ENCODE measurements at places on chromosomes 5 and 9.

DNA sequence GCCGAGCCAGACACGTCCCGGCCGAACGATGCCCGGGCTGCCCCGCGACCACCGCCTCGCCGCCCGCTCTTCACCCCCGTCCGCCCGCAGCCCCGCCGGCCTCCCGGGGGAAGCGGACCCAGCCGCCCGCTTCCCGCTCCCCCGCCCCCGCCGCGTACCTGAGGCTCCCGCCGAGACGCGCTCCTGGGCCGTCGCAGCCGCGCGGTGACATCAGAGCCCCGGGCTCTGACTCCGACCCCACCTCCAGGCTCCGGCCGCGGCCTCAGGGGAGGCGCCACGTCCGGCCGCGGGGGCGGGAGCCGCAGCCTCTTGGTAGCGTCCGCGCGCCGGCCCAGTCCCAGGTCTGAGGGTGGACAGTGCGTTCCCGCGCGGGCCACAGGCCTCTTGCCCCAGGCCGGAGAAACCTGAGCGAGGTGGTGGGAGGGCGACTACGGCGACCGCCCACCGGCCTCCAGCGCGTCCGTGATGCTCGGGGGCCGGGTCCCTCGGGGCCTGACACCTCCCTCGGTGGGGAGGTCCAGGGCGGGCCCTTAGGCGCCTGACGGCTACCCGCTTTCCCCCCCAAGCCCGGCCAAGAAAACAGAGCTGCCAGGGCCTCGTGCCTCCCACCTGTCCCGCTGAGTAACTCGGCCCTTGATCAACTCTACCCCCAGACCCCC lies at the start of gene SHROOM1:
Gene SHROOM1, minus strand, starts transcription at position 212 of the 659 bp plus-strand sequence. CDS start 4,507 bp downstream, outside the sequence.
- DNase-seq = no peak

- no peak for DNase-seq
Observed at GRCh38 chr9:134266418-134266817, 59.8 kb upstream of the RXRA start.

DNA sequence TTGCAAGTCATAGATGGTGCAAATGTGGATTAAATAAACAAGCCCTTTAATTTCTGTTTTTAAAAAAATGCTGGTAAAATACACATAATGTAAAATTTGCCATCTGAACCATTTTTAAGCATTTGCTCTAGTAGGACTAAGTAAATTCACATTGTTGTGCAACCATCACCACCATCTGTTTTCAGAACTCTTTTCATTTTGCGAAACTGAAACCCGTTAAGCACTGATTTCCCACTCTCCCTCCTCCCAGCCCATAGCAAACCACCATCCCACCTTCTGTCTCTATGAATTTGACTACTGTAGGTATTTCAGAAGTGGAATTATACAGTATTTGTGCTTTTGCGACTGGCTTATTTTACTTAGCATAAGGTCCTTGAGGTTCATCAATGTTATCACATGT lies 103.3 kb upstream of the CNTLN start:
- no peak for DNase-seq

- no peak for DNase-seq
Observed at GRCh38 chr5:111168608-111169007, 55.6 kb upstream of the CAMK4 start.

DNA sequence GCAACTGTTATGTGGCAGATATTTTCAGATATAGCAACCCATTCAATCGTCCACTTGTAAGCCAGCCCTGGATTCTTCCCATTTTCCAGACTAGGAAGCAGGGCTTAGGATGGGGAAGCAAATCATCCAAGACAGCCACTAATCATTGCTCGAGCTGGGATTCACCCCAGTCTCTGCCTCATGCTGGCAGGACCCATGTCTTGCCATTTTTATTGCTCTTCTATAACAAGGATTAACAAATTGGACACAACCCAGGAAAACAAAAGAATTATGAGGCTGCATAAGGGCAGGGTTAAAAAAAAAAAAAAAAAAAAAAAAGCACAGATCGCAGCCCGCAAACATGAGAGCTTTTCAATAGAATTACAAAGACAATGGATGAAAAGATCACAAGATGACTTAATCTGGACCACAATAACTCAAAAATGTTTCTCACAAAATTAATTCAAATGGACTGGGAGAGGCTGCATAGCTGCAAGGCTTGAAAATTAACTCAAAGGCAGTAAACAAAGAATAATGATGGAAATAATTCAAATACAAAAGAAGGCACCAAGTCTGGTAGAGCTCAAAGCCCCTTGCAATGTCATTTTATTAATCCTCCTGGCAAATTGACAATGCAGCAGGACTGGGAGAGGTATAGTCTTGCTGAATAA lies 40.7 kb downstream of the ASTN2 start:
- no peak for DNase-seq

- no peak for DNase-seq
Observed at GRCh38 chr5:44807269-44807668, 1.5 kb upstream of the MRPS30 start.

GRCh38 chr5:601771-602465 lies 10.2 kb upstream of the CEP72 start:
- no peak for DNase-seq

- no peak for DNase-seq
Observed at GRCh38 chr5:158917731-158918130, 182.0 kb downstream of the EBF1 start.

GRCh38 chr5:10310066-10310779 lies 2.5 kb upstream of the CMBL start:
- DNase-seq = no peak

DNA sequence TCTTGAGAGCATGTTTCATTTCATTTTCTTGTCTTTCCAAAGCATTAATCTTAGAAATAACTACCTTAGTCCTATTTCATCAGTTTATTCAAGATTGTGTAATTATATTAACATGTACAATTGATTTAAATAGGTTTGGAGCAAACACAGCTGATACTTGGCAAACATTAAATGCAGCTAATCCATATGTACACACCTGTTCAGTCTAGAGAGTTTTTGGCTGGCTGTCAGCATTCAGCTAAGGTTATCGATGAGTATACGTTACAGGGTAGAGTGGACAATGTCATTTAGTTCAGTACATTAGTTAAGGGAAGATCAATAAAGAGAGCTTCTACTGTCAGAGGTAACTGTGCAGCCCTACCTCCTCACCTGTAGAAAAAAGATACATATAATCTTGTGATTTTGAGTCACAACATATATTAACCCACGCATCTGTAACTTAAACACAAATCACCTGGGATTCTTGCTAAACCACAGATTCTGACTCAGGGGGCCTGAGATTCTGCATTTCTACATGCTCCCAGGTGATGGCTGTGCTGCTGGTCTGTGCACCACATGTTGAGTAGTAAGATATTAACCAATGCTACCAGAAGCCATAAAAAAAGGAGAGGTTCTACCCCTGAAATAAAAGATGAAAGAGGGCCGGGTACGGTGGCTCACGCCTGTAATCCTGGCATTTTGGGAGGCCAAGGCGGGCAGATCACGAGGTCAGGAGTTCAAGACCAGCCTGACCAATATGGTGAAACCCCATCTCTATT lies 34.1 kb upstream of the PCA3 start:
- DNase-seq = peak; percentile 97

- no peak for DNase-seq
Observed at GRCh38 chr5:43437062-43437660, 25.0 kb upstream of the CCL28 start.

- no peak for DNase-seq
Observed at GRCh38 chr9:36142510-36143244, 6.1 kb downstream of the GLIPR2 start.

- no peak for DNase-seq
Observed at GRCh38 chr9:97997330-97998276, 14.5 kb downstream of the ANP32B start.

- no peak for DNase-seq
Observed at GRCh38 chr9:100662122-100662521, 84.2 kb downstream of the CAVIN4 start.

GRCh38 chr9:73151653-73152542 lies at the start of gene ANXA1:
Gene ANXA1, plus strand, starts transcription at chr9:73151865. Its CDS starts 6,671 bp downstream, at chr9:73158536.
- DNase-seq = no peak

- DNase-seq = no peak
Observed at GRCh38 chr9:104177676-104178075, 83.6 kb downstream of the SMC2 start.

DNA sequence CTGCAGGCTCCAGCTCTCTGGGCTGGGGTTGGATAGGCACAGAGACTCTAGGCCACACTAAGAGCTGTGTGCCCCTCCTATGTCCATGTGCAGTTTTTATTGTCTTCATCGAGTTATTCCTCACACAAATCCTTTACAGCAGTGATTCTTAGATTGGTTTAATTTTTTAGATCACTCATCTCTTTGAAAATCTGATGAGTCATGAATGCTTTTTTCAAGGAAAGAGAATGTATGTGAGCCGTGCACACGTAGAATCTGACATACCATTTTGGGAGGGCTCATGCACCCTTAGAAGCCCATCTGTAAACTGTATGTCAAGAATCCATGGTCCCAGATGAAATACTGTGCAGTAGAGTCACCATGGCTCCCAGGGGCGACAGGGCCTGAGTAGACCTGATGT lies 100.7 kb upstream of the S1PR3 start:
- no peak for DNase-seq

DNA sequence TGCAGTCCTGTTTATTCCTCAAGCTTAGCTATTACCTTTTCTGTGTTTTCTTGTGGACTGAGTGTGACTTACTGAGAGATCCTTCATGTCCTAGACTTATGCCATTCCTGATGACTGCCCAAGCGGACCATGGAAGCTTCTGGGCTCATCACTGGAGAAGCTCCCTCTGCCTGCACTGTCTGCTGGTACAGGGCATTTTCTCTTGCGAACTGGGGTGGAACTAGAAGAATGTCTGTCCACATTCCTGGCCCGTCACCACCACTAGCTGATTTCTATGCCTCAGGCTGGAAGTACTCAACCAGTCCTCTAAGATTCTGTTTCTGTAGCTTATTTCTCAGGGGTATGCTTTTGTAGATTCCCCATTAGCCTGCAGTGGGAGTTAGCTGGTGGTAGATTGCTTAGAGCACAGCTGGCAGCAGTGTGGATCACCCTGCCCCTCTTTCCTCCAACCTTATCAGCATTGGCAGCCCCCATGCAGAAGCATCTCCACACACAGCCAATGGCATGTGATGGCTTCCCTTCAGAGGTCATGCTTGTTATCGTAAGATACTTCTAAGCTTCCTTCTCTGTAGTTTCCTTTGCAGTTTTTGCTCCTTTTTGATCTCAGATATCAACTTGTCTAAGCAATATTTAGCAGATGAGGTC lies 12.4 kb downstream of the SLC36A1 start:
- DNase-seq = no peak

- no peak for DNase-seq
Observed at GRCh38 chr5:119322948-119323537, 32.8 kb upstream of the TNFAIP8 start.

DNA sequence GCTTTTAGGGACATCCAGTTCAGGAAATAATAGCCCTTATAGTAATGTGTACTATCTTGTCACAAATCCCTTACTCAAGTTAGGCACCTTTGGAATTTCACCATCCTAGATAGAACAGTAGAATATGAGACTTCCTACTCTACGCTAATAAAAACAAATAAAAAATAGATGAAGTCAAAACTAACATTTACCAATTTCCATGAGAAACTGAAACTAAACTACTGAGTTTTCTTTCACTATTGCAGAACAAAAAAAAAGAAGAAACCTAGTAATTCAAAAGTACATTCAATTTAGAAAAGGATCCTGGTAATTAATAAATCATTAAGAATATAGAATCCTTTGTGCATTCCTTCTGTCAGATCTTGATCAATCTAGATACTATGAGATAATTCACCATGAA lies 14.0 kb downstream of the STARD4 start:
- no peak for DNase-seq

DNA sequence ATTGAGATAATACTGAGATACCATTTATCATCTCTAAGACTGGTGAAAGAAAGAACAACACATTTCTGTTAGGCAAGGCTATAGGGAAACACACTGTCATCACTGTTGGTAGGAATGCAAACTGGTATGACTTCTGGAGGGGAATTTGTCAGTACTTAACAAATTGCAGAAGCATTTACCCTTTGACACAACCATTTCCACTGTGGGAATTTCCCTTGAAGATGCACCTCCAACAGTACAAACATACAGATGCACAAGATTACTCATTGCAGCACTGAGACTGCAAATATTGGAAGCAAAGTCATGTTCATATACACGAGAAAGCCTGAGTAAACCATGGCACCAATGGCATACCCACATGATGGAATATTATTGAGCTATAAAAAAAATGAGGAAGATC lies 17.6 kb downstream of the GM2A start:
- no peak for DNase-seq

DNA sequence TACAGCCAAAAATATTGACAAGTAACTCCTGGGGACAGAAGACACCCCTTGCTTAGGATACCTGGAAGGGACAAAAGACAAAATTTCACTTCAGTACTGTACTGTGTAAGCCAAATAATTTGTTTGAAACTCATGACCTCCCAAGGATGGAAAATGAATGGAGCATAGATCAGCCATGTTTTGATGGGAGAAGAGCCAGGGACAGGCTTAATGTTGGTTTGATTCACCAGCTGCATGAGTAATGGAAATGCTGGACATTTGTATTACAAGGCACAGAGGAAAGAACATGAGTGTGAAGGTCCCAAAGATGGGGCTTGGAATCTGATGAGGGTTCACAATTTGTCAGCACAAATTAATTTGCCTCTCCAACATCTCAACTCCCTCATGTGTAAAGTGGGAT lies 122.8 kb downstream of the ENC1 start:
- DNase-seq = no peak

DNA sequence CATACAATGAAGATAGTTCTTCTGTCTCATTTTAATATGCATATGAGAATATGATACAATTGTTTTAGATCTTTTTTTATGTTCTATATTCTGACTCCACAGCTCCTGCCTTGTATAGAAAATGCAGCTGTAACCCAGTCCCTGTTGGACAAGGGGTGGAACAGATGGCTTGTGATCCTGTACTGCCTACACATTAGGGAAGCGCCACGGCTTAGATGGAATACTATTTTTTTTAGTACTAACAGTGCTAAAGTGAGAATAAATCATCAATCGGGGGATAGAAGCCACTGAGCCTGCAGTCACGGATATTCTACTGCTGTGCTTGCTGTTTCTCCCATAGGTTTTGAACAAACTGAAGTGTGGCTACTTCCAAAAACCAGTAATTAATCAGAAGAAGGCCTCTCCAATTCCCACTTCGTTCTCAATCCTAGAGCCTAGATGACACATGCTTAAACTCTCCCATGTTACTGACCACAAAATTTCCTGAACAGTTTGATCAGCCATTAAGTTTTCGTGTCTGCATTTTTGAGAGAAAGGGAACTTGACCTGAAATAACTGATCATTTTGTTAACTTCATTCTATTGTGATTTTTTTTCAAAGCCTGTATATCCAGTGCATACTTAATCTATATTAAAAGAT lies 150.3 kb downstream of the CDH18 start:
- no peak for DNase-seq
